ENCODE measurements at places on chromosomes 7 and 10.

GRCh38 chr7:107048783-107049418 is 4.4 kb downstream of the PRKAR2B start:
- no peak for DNase-seq

GRCh38 chr10:56596257-56596656 is 235.2 kb upstream of the ZWINT start:
- no peak for DNase-seq

DNA sequence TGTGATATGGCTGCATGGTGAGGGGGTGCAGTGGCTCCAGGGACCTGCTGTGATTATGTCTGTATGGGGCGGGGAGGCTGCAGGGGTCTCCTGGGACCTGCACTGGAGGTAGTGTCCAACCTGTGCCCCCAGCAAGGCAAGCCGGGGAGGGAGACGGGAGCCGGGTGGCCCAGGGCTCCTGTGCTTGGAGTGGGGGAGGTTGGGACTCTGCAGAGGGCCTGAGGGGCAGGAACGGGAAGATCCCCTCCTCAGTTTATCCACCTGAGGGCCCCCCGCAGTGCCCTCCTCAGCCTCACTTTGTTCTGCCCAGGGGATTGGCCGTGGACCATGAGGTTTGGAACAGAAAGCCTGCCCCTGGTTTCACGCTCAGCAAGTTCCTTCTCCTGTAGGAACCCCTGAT is 22.8 kb upstream of the PWWP2B start:
- no peak for DNase-seq

DNA sequence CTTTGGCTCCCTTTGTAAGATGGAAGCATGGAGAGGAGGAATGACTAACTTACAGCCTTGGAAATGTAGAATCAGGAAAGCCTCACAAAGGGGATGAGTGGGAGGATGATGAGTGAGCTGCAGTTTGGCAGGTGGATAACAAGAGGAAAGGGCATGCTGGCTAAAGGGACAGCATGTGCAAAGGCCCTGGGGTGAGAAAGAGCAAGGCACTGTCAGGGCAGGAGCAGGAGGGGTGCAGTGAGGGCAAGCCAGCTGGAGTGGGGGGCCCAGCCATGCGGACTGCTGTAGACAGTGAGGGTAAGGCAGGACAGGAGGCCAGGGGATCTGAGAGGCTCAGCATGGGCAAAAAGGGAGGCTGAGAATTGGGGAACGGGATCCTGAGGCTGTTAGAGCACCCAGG is 20.5 kb downstream of the TLL2 start:
- no peak for DNase-seq

DNA sequence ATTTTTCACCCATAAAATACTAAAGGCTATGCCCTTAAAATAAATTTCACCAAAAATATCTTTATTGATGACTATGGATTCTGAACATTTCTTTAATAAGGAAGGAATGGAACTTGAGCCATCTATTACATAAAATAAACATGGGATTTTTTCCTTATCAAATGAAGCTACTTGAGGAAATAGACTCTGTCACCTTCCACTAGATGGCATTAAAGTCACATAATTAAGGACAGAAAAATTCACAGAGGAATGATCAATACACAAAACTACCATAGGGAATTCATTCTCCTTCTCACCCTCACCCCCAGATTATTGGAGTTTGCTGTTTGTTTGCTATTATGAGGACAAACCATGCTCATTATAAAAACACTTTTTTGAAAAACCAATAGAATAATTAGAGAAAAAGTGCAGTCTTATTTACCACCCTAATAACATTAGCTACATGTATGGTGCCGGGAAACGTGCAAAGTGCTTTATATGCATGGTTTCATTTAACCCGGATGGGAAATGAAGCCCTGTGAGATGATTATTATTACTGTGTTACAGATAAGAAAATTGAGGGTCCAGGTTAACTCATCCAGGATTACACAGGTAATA is 21.1 kb upstream of the FOXI2 start:
- DNase-seq, result no peak

GRCh38 chr10:68153473-68154210 is 44.4 kb downstream of the MYPN start:
- peak; percentile 13 for DNase-seq

- DNase-seq, result no peak
These were observed 147.1 kb downstream of the RNF216 start for GRCh38 chr7:5634107-5634950.

- no peak for DNase-seq
These were observed 26.5 kb upstream of the SMIM30 start for GRCh38 chr7:113144817-113145216.

DNA sequence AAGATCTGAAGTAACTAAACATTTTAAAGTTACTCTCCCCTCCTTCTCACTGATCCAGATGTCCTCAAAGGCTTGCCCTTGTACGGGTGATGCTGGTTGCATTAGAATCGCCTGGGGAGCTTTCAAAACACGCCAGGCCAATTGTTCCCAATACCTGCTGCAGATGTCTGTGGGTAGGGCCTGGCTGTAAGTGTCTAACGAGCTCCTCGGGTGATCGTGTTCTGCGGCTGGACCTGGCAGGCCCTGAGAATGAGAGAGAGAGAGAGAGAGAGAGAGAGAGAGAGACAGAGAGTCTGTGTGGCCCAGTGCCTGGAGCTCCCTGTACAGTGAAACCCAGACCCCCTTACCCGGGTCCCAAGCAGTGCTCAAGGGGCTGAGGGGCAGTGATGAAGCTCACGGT is 8.4 kb downstream of the COL13A1 start:
- no peak for DNase-seq

GRCh38 chr7:45937301-45937700 is 16.2 kb upstream of the IGFBP3 start:
- no peak for DNase-seq

DNA sequence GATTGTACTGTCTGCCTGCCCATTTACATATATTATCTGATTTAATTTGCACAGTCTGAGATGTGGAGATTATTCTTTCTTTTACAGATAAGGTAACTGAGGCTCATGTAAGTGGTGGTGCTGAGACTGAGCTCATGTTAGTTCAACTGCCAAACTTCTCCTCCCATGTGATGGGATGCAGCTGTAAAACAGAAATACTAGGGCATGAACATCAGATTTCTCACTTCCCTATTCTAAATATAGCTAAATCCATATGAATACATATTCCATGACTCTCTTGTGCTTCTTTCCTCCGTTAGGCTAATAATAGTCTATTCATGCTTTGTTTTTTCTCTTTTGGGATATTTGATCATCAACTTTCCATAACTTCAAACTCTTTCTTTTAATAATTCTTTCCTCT is 84.7 kb downstream of the PTPRZ1 start:
- DNase-seq, result no peak

GRCh38 chr10:114172776-114173602 is 1.0 kb downstream of the CCDC186 start:
- no peak for DNase-seq

DNA sequence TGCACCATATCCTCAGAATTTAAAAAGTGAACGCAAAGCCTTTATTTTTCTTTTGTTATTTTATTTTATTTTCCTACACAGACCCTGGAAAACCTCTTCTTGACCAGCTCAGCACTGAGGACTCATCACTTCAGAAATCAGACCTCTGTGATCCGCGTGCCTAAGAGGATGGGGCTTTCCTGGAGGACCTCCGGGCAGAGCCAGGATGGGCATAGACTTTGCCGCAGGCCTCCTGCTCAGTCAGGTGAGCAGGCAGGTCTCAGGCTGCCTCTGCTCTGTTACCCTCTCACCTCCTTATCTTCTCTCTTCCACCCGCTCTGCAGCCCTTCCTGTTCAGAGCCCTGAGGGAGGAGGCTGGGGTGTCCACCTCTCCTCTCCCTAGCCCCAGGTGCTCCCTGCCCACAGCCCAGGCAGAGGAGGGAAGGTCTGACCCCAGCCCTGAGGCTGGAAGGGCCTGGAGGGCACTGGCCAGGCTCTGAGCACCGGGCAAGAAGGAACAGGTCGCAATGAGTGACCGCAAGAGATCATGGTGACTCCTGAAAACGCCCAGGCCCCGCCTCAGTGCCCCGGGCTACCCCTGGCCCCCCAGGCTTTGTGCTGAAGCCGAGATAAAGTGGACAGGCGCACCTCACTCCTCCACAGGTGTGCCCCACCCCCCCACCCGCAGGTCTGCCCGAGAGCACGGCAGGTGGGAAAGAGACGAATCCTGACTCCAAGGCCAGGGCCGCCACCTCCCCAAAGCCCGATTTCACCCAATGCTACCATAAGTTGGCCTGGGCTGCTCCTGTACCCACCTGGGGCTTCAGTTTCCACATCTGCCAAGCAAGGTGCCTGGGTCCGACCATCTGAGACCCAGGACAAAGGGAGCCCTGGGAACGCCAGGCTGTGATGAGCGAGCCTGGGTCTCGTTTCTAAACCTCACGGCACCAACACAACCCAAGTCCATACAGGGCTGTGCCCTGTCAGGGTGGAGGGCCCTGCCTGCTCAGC is 2.8 kb downstream of the CALML5 start:
- no peak for DNase-seq

GRCh38 chr7:4845740-4846142 is 16.1 kb downstream of the PAPOLB start:
- DNase-seq, result no peak

GRCh38 chr7:35968140-35968940 is 167.5 kb downstream of the SEPTIN7 start:
- DNase-seq, result no peak

GRCh38 chr7:76997381-76998284 is 34.5 kb downstream of the SPDYE17 start:
- DNase-seq, result no peak

DNA sequence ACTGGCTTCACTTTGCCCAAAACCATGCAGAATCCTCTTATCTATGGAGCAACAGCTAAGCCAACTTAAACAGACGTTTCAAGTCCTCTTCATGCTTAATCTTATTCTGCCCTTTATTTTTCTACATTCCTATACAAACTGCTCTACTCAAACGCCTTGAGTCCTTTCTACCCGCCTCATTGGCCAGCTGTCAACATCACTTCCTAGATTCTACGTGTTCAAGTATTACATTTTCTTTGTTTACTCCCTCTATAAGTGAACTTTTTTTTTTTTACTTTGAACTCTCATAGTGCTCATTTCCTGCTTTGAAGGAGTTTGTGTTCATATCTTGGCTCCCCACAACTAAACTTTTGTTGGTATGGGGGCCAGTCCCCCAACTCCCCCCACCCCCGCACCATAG is 28.9 kb upstream of the SLC26A5 start:
- DNase-seq, result no peak

- peak; percentile 71 for DNase-seq
These were observed 5.5 kb upstream of the LAMB4 start for GRCh38 chr7:108135446-108136190.

GRCh38 chr10:63268149-63268797 is 135.1 kb downstream of the NRBF2 start:
- no peak for DNase-seq

Measured in GM12864 (cell line).